ENCODE measurements at places on chromosomes 12 and 14.

- DNase-seq, result no peak
These were observed 84.7 kb downstream of the GALNT4 start for GRCh38 chr12:89439941-89440340.

GRCh38 chr12:57781244-57781643 lies 1.3 kb upstream of the TSFM start:
- DNase-seq, result no peak

GRCh38 chr12:116881325-116881876 lies at the start of gene HRK:
Gene HRK (minus strand): TSS chr12:116881441. CDS start chr12:116881307, 134 bp downstream.
- no peak for DNase-seq

GRCh38 chr14:30054201-30054600 lies 126.6 kb upstream of the PRKD1 start:
- DNase-seq, result no peak

DNA sequence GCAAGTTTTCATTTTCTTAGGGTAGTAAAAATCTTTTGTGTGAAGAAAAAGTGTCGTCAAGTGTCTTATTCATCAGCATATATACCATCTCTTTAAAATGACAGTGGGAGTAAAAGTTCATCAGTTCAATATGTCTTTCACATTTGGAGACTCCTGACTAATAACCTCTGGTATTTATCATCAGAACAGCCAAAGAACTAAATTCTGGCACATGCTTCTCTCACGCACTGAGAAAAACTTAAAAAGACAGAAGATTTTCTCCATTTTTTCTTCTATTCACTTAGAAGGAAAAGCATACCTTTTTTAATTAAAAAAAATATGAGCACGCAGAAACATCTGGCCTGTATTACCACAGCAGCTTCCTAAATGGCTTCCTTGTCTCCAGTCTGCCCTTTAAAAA lies 265.7 kb downstream of the AKAP6 start:
- no peak for DNase-seq

DNA sequence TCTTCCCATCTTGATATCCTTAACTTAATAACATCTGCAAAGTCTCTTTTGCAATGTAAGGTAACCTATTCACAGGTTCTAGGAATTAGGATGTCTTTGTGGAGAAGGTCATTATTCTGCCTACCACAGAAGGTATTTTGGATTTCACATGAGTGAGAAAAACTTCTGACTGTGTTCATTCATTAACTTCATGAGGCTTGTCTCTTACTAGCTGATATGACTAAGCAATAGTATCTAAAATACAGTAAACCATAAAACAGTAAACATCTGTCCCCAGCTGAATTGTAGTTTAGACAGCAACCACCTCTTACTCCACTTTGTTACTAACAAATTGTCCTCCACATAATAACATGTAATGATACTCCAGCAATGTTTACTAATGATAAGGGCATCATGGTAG lies 198.1 kb downstream of the SEC23A start:
- no peak for DNase-seq

DNA sequence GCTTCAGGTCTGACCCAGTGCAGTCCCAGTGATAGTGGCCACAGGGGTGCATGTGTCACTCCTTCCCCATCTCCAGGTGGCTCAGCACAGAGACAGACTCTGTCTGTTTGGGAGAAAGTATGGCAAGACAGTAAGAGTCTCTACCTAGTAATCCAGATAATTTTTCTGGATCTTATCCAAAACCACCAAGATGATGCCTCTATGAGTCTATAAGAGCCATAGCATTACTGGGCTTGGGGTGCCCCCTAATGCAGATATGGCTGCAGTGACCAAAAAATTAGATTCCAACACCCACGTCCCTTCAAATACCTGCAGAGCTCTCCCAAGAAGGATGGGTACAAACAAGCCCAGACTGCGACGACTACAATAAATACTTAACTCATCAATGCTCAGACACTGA lies 123.8 kb downstream of the GRIP1 start:
- no peak for DNase-seq

DNA sequence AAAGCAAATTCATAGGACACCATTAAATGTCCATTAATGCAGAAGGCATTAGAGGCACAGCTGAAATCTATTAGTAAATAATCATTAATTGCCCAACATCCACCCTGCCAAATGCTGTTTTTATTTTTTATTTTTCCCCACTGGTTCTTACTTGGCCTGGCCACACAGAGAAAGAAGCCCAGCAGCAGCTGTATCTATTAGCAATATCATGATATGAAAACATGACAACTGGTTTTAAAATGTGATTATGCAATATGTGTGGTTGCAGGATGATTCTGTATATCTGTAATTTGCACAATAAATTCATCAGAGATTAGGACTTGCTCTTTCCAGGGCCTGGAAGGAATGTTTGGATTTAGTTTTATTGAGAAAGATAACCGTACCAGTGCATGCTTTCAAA lies 44.9 kb downstream of the SIX6 start:
- DNase-seq, result no peak

- DNase-seq, result no peak
These were observed 577.0 kb upstream of the STXBP6 start for GRCh38 chr14:25626986-25627385.

DNA sequence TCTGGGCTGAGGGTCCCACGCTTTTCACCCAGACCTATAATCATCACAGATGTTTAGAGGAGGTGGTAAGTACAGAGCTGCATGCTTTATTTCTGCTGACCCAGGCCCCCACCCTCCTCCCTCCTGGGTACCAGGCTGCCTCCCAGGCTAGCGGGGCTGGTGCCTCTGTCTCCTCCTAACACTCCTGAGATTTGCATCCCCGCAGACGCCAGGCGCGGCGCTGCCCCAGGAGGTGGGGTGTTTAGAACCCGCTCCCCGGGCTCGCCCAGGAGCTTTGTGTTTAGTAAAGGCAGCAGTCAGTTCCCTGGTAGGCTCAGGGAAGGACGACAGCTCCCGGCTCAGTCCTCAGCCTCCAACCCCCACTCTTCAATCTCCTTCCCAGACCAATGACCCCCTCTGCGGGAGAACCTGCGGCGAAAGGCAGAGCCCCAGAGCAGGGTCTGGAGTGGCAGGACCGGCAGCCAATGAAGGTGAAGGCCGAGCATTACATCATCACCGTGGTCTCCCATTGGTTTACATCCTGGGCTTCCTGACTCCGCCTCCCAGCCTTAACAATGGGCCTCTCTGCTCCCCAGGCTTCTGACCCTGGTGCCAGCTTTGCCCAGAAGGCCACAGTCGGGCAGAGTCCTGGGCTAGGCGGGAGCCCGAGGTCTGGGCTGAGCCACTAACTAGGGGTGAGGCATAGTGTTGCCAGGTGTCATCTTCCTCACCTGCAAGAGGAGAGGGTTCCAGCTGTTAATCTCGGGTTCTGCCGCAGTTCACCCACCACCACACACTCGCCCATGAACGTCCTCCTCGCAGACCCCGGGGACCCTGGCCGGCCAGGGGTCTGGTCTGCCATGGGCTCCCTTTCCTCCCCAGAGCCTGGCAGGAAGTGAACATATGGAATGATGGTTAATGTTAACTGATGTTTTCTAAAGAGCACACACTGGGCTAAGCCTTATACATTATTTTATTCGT lies 57.5 kb downstream of the CALM1 start:
- DNase-seq, result peak; percentile 95

GRCh38 chr12:83147341-83147740 lies 460.6 kb downstream of the TMTC2 start:
- DNase-seq, result no peak

DNA sequence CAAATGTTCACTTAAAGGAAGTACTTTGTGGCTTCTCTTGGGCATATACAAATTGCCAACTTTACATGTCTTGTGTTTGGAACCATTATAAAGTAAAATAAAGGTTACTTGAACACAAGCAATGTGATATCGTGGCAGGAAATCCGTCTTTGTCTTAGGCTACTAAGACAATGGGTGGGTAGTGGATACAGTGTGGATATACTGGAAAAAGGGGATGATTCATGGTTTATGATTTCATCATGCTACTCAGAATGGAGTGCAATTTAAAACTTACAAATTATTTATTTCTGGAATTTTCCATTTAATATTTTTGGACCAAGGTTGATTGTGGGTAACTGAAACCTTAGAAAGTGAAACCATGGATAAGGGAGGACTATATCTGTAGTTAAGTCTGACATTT lies 48.4 kb downstream of the MYRFL start:
- DNase-seq, result no peak

- no peak for DNase-seq
These were observed 59.1 kb downstream of the DUSP16 start for GRCh38 chr12:12503384-12504078.

GRCh38 chr12:12837813-12838153 lies 24.6 kb downstream of the DDX47 start:
- no peak for DNase-seq

- no peak for DNase-seq
These were observed 643 bp upstream of the TAMALIN start for GRCh38 chr12:52005903-52006703.

- no peak for DNase-seq
These were observed 68.4 kb downstream of the ANO6 start for GRCh38 chr12:45284096-45284901.

DNA sequence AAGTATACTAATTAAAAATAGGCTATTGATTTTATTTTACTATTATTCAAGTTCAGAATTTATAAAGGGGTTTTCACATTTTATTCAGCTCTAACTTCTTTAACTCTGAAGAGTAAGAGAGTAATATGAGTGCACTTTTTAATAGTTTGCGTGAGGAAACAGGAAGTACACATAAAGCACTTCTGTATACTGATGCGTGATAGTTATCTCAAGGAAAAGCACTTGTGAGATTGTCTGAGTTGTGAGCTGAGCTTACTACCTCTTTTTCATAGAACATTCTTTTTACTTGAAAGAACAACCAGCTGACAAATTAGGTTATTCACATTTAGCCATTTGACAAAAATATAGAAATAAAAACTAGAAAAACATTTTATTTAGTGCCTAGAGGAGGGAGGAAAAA lies 1.9 kb downstream of the RAD51AP1 start:
- DNase-seq, result no peak

GRCh38 chr14:44027397-44027796 lies 479.7 kb downstream of the FSCB start:
- DNase-seq, result no peak

DNA sequence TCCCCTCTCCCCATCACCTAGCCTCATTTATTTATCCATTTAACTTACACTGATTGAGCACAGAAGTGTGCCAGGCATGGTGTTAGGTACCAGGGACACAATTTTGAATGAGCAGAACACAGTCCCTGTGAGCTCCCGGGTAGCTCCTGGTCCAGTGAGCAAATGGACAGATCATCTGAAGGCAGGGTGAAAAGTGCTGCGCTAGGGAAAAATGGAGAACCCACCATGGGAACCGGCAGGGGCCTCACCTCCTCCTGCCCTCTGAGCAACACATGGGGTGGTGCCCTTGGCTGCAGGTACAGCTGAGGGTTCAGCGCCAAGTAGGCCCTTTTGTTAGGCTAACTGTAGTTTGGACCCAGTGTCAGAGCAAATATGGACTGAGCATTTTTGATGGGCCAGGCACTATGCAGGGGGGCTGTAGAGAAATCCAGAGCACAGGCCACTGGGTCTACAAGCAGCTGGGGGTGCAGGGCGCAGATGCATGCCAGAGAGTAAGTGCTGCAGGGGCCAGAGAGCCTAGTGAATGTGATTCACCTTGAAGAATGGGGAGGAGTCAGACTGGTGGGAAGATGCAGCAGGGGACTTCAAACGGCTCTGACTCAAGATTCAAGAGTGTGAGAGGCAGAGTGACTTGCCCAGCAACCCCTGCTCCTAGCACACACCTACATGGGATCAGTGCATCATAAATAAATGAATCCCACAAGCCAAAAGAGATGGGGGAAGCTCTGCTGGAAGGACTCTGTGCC lies 28.2 kb downstream of the LTBP2 start:
- DNase-seq, result no peak

GRCh38 chr12:115885040-115885690 lies 392.3 kb downstream of the MED13L start:
- no peak for DNase-seq

- no peak for DNase-seq
These were observed 4.8 kb downstream of the CRACR2A start for GRCh38 chr12:3747976-3748619.

DNA sequence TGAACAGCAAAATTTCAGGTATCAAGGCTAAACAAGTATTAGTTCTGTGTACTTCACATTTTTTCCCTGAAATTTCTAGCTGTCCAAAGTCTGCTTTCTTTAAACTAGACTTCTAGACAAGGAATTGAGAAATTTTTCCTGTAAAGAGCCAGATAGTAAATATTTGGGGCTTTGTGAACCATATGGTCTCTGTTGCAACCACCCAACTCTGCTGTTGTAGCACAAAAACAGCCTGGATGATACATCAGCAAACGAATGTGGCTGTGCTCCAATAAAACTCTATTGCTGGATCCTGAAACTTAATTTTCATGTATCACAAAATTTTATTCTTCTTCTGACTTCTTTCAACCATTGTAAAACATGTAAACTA lies 96.0 kb upstream of the SLC38A4 start:
- no peak for DNase-seq

DNA sequence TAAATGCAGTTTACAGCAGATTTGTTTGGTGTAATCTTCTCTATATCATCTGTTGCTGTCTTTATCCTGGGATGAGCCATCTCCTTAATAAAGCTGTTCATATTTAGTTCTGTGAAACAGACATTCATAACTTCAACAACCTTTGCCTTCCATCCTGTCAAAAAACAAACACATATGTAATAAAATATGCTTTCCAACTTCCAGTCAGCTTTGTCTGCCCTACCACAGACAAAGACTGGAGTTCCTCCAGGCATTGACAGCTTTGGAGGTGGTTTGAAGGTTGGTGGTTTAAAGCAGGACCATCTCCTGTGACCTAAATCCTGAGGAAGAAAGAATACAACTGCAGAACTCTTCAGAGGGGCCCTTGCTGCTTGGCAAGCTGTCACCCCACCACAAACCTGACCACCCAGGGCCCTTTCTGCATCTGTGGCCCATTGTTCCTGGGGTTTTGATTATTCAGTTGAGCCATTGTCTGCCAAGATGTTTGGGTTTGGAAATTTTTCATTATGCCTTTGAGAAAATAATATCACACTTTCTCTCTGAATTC lies 28.2 kb upstream of the PTGR2 start:
- DNase-seq, result no peak

DNA sequence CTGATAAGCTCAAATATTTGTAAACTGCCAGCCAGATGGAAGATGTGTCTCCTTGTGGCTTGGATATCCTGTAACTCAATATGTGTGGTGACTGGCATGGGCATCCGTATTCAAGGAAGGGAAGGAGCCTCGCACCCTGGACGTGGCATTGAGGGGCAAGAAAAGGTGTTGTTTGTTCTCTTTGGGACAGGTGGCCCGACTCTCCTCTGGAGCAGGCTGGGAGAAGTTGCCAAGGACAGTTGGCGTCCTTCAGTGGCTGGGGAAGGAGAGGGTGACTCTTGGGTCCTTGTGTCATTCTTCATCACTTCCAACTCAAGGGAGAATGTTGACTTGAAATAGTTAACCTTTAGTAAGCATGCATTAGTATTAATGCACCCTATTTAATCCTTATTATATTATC lies 39.6 kb downstream of the CACNA1C start:
- no peak for DNase-seq

DNA sequence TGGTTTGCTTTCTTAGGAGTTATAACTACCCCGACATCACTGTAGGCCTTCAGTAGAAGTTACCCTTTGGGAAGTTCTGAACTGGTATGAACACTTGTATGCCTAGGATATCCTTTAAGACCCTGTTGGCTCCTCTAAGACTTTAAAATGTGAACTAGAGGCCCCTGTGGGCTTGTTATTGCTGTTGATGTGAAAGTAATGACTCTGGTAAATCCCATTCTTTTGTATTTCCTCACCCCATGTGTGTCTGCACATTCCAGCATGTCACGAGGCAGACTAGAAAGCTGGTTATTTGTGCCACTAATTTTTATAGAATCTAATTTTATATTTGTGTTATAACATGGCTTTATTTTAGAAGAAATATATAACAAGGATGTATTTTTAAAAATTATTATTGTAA lies 48.9 kb downstream of the SERPINA10 start:
- no peak for DNase-seq

Measured in cerebellar nuclear complex (tissue), 1 donor.